Thoracic aorta endothelial cell (primary cell): ENCODE measurements at places on chromosomes 13 and 19. TPM values are rescaled to one million over a fixed set of nuclear protein-coding genes. Genes with fewer than 3 reads are reported as not detected.

Gene AKAP8L
- 56.1 and 62.2 TPM in 2 replicates for total RNA-seq

Gene ZNF83
- total RNA-seq = 47.5 and 53.6 TPM in 2 replicates

Gene FPR1
- not detected in 2 replicates for total RNA-seq

Gene KCNN1
- 0.27 TPM in 1 of 2 replicates, not detected in the other for total RNA-seq

Gene PRR19
- 0.50 and 0.53 TPM in 2 replicates for total RNA-seq

Gene CPAMD8
- total RNA-seq = 0.22 and 0.66 TPM in 2 replicates

Gene FCAR
- total RNA-seq = not detected in 2 replicates

Gene SKA3
- 41.0 and 46.0 TPM in 2 replicates for total RNA-seq

Gene ZSWIM9
- total RNA-seq = 2.9 TPM in 2 replicates

Gene PLEKHF1
- 6.6 and 12.3 TPM in 2 replicates for total RNA-seq

Gene ZNF345
- total RNA-seq = 3.2 and 4.6 TPM in 2 replicates

Gene TMEM86B
- total RNA-seq = 1.4 and 1.7 TPM in 2 replicates

Gene ZNF285
- total RNA-seq = 3.5 and 3.9 TPM in 2 replicates

Gene GARIN5A
- total RNA-seq = not detected in 2 replicates

Gene GRIK5
- 0.27 and 5.8 TPM in 2 replicates for total RNA-seq

Gene PDE4A
- total RNA-seq = 3.9 and 5.7 TPM in 2 replicates

Gene IRGQ
- 28.9 TPM in 2 replicates for total RNA-seq

Gene FUT1
- total RNA-seq = 5.5 and 7.2 TPM in 2 replicates

Gene SAMD1
- total RNA-seq = 26.1 and 31.9 TPM in 2 replicates

Gene ADAMTSL5
- total RNA-seq = 0.22 and 0.53 TPM in 2 replicates

Gene WDR62
- total RNA-seq = 7.4 and 12.6 TPM in 2 replicates

Gene FRY
- 37.4 and 62.5 TPM in 2 replicates for total RNA-seq

Gene C1QTNF9B
- total RNA-seq = not detected in 2 replicates

Gene C19orf85
- not detected in 2 replicates for total RNA-seq

Gene KCNN4
- 0.53 and 1.3 TPM in 2 replicates for total RNA-seq

Gene WTIP
- total RNA-seq = 15.4 and 15.7 TPM in 2 replicates

Gene TMEM272
- not detected in 2 replicates for total RNA-seq

Gene ABCC4
- 44.1 and 53.5 TPM in 2 replicates for total RNA-seq

Gene CPB2
- not detected in 2 replicates for total RNA-seq

Gene CFAP97D2
- total RNA-seq = not detected in 2 replicates

Gene FLT3
- not detected in 2 replicates for total RNA-seq

Gene PLPPR3
- total RNA-seq = 0.07 and 0.40 TPM in 2 replicates

Gene NANOS3
- not detected in 2 replicates for total RNA-seq

Gene GAPDHS
- total RNA-seq = not detected in 2 replicates

Gene ZNF132
- 5.5 and 6.7 TPM in 2 replicates for total RNA-seq

Gene CRX
- total RNA-seq = not detected in 2 replicates

Gene ZNF773
- 6.0 and 9.0 TPM in 2 replicates for total RNA-seq

Gene RFC3
- 41.5 and 50.0 TPM in 2 replicates for total RNA-seq

Gene NECTIN2
- total RNA-seq = 89.5 and 108 TPM in 2 replicates

Gene PINLYP
- total RNA-seq = 0.22 and 0.27 TPM in 2 replicates

Gene ADGRE1
- total RNA-seq = not detected in 2 replicates

Gene YJEFN3
- 0.27 and 0.29 TPM in 2 replicates for total RNA-seq

Gene CEACAM6
- total RNA-seq = not detected in 2 replicates

Gene ZNF415
- 0.29 and 0.80 TPM in 2 replicates for total RNA-seq

Gene SGCG
- not detected in 2 replicates for total RNA-seq

Gene ZNF20
- total RNA-seq = 2.2 and 2.5 TPM in 2 replicates

Gene SYNGR4
- not detected in 2 replicates for total RNA-seq

Gene CDX2
- not detected in 2 replicates for total RNA-seq

Gene FCGBP
- total RNA-seq = 0.07 TPM in 1 of 2 replicates, not detected in the other

Gene TINCR
- total RNA-seq = not detected in 2 replicates

Gene CELF5
- total RNA-seq = 0.14 TPM in 1 of 2 replicates, not detected in the other

Gene LGALS4
- 0.13 TPM in 1 of 2 replicates, not detected in the other for total RNA-seq

Gene LILRA5
- not detected in 2 replicates for total RNA-seq

Gene LILRB5
- 0.07 TPM in 1 of 2 replicates, not detected in the other for total RNA-seq

Gene CABP5
- total RNA-seq = not detected in 2 replicates

Gene SF3A2
- total RNA-seq = 44.0 and 55.9 TPM in 2 replicates

Gene AMH
- total RNA-seq = 0.93 and 1.1 TPM in 2 replicates
